Right ventricle myocardium inferior (tissue), 1 donor: ENCODE measurements at places on chromosomes 3 and 15.
A peak's percentile ranks its signal among the peaks of the same experiment; 100 is the strongest.

DNA sequence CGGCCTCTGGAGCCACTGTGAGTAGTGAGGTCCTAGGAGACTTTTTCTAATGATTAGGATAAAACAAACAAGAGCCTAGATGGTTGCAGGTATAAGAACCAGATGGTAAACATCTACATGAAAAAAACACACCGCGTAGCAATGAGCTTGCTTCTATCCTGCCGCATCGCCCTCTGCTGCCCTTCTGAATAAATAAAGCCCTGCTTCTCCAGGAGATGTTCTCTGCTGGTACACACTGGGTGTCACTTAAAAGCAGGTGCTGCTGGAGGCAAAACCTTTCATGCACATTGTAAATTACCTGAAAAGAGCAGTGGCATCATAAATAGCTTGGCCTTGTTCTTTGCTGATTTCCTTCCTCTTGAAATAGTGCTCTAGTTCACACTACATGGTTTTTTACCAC, 164.4 kb upstream of the TOPAZ1 start:
- no peak for DNase-seq

DNA sequence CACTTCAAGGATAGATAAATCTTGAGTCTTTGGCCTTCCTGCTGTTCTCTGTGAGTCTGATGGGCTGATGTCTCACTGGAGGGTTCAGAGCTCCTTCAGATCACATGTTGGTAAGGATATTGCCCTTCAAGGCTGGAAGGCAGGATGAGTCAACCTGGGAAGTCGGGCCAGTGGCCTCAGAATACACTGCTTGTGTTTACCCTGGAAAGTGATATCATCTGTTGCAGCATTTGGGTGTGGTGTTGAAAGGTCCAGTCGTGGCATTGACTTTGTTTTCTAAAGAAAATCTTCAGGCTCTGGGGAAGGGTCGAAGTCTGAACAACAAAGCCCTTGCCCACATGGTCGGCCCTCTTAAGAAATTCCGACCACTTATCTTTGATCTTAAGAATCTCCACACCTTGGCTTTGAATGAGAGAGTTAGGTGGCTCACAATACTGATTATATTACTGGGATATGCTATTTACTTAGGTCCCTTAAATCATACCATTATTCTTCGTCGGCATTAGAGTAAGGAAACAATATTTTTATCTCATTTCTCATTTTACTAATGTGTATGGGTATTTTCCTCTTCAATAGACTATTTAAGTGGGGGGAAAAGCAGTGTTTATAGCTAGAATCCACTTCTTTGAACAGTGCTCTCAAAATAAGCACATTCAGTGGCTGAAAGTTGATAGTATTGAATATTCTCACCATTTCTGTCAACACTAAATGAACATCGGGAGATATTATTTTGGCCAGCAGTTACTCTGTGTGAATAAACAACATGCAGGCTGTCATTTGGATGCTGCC, 303.9 kb upstream of the RASGRP1 start:
- peak; percentile 52 for DNase-seq

DNA sequence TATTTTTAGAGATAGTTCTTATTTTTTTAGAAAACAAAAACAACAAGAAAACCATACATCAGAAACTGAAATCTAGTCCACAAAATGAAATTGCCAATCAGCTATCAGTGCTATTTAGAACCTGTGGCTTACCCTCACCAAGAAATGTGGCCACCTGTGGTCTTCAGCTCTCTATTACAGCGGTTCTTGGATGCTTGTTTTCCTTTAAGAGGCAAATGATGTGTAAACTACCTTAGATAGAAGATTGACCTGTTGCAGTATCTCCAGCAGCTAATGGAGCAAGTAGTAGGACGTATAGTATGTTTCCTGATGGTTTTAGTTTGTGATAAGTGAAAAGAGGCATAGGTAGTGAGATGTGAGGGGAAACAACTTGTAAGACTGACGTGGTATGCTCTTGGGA, 21.2 kb downstream of the TFG start:
- DNase-seq, result no peak

DNA sequence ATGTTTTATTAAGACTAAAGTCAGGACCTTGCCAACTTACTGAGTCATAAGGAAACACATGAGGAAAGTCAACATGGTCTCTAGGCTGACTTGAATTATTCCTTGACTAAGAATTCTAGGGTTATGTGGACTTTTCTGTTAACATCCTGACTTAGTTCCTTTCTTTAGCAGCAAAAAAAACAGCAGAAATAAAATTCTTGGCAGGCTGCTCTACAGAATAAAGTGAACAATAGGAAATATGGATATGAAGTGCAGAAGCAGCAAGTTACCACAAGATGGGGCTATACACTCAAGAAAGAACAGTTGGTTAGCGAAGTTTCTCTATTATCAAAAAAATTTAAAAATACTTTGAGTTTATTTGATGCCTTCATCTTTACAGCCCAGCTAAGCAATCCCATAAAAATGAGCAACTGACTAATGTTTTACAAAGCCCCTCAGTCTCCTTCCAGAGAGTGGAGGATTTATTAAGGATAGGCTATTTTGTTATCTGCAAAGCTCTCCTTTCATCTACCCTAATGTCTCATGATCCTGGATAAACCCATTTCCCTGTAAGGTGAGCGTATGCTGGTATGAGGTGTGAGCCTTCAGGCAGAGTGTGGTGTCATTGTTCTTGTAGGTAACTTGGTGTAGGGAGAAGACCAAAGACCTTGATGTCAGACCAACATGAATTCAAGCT, 23.1 kb upstream of the MCCC1 start:
- no peak for DNase-seq

- no peak for DNase-seq
These were observed 6.9 kb upstream of the PCSK6 start for GRCh38 chr15:101496198-101496986.

DNA sequence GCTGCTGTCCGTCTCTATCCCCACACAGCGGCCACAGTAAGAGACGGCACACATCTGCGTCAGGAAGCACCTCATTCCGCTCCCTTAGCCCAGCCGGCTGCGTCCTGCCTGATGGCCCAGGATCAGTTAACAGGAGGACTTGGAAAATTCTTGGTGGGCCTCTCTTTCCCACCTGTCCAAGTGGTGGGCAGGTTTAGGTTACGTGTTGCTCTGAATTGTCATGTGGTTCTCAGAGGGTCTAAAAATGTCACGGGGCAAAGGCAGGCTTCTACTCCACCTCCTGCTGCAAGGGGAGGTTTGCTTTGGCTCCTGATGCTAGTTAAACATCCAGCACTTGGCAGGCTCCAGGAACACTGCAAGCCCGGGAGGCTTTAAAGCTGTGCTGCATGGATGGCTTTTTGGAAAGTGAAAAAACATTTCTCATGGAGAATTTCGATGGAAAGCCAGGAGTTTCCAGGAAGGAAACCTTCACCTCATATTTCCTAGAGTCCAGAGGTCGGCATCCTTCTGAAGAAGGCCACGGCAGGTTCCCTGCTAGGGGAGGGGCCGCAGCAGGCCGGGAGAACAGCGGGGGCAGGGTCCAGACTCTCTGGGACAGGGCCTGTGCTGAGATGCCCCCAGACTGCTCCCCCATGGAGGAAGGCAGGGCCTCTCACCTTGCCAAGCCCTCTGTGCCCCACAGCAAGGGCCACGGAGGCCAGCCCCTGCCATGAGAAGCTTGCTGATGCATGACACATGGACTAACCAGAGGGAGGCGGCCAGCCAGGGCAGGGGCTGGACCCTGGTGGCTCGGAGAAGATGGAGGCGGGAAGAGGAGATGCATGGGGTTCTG, 10.8 kb downstream of the CTSH start:
- peak; percentile 43 for DNase-seq

- no peak for DNase-seq
These were observed 41.9 kb upstream of the ABHD10 start for GRCh38 chr3:111936967-111937366.

DNA sequence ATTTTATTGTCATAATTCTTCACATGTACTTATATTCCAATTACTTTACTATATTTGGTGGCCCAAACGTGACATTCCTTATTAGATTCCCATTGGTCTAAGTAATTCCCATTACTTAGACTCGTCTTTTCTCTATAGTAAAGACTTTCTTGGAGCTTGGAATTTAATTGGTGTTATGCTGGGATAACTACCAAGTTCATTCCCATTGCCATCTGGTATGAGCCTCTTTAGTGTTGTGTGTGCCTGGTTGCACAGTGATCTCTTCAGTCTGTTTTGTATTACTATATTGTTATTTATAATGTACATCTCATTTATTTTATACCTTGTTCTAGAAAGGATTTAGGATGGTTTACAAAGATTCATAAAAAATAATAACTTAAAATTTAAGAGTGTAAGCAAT, 27.8 kb downstream of the TMEM108 start:
- no peak for DNase-seq

GRCh38 chr3:37624276-37624675, 237.4 kb upstream of the CTDSPL start:
- no peak for DNase-seq

DNA sequence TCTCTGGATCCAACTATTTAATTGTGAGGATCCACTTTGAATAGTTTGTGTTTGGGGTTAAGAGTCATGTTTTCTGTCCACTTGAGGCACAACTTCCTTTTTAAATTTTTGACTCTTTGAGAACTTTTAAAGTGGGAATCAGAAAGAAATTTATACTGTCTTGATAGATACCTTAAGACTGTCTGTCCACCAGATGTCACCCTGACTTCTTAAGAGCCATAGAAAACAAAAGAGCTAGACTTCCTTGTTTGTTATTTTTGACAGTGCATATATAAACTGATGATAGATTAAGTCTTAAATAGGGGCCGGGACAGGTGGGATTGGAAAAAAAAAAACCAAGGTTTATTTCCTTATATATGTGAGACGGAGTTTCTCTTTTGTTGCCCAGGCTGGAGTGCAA, 52.1 kb upstream of the WDR72 start:
- no peak for DNase-seq

DNA sequence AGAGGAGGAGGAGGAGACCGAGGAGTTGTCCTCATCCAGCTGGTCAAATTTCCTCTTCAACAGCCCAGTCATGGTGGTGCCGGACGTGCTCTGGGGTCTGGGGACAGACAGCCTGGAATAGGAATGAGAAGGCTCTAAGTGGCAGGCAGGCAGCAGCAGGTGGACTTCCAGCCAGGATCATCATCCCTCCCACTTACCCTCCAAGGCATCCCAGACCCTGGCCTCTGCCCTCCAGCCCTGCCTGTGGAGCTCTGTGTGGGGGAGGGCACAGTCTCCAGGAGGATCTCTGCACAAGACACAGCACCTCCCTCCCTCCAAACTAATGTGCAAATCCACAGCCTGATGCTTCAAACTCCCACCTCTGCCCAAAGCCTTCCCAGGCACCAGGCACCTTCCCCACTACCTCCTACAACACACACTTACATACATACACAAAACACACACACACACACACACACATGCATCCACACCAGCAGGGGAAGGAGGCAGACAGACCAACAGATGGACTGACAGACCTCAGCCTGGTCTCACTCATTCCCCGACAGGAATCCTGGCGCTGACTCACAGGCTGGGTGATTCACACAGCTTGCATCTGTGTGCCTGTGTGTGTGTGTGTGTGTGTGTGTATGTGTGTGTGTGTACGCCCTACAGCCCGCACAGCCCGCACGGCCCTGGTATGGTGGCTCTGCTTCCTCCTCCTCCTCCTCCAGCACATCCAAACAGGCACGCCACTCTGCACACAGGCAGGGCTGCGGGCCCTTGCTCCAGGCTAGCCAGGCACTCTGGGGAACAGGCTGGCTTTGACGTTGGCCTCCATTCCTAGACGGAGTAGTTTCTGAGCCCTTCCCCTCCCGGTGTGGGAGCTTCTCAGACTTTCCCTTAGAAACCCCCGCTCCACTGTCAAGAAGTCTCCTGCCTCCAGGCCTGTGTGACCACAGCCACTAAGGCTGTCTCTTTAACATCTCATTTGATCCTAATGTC, 6.5 kb downstream of the CSRNP1 start:
- DNase-seq, result peak; percentile 87

GRCh38 chr3:46604127-46604526, 8.2 kb upstream of the FAM240A start:
- no peak for DNase-seq

- DNase-seq, result no peak
These were observed 13.5 kb downstream of the MCCC1 start for GRCh38 chr3:183085634-183086390.

- DNase-seq, result no peak
These were observed 57.8 kb downstream of the NEK10 start for GRCh38 chr3:27311400-27311799.

DNA sequence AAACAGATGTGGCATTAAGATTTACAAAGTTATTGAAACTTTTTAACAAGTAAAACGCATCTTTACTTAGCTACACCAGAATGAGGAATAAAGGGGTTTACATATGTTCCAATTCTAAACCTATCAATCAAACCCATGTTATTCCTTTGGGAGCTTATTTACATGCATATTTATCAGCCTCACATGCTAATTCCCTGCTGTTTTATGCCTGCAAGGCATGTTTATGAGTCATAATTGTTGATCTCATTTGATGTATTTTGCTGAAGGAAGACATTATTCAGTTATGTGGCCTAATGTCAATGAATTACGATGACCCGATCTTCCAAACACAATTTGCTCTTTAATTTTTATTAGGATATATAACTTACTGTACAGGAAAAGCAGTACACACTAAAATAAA, 272.9 kb downstream of the TBC1D5 start:
- DNase-seq, result no peak

GRCh38 chr3:185976100-185976499, 38.3 kb upstream of the TRA2B start:
- no peak for DNase-seq

GRCh38 chr3:138010273-138010590, 267 bp downstream of the CLDN18 start:
- no peak for DNase-seq

GRCh38 chr3:28280781-28281180, 39.4 kb downstream of the CMC1 start:
- no peak for DNase-seq

GRCh38 chr3:98754483-98754882, 8.7 kb upstream of the ST3GAL6 start:
- DNase-seq, result no peak

DNA sequence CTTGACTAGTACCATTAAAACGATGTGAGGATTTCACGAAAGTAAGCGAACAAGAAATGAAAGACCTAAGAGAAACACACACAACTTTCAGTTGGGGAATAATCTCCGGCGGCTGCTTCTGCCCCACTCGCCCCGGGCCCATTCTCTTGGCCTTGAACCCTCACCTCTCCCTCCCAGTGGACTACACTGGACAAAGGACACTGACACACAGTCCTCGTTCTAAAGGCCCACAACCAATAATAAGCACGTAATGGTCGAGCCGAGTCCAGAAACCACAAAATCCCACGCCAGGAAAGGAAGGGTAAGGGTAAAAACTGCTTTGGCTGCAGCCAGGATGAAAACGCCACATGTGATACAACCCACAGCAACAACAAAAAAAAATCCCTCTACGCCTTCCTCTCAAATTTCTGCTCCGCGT, 469 bp downstream of the ZNF770 start:
- no peak for DNase-seq

DNA sequence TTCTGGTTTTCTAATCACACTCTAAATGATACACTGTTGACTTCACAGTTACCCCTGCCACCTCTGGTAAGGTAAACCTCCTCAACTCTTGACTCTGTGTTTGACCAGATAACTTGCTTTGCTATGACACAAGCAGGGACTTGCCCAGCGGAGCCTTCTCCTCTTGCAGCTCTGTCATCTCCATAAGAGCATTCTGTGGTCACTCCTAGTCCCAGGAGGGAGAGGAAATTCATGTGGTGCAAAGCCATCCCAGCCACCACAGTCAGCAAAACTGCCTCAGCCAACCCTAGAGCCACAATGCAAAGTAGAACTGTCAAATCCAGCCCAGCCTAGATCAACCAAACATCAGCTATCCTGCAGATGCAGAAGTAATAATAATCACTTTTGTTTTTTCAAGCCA, 144.7 kb upstream of the GADL1 start:
- no peak for DNase-seq
